ENCODE measurements at places on chromosomes 12 and 14.
A peak's percentile ranks its signal among the peaks of the same experiment; 100 is the strongest.

- no peak for DNase-seq
Observed at GRCh38 chr12:62130834-62131552, 129.2 kb upstream of the USP15 start.

DNA sequence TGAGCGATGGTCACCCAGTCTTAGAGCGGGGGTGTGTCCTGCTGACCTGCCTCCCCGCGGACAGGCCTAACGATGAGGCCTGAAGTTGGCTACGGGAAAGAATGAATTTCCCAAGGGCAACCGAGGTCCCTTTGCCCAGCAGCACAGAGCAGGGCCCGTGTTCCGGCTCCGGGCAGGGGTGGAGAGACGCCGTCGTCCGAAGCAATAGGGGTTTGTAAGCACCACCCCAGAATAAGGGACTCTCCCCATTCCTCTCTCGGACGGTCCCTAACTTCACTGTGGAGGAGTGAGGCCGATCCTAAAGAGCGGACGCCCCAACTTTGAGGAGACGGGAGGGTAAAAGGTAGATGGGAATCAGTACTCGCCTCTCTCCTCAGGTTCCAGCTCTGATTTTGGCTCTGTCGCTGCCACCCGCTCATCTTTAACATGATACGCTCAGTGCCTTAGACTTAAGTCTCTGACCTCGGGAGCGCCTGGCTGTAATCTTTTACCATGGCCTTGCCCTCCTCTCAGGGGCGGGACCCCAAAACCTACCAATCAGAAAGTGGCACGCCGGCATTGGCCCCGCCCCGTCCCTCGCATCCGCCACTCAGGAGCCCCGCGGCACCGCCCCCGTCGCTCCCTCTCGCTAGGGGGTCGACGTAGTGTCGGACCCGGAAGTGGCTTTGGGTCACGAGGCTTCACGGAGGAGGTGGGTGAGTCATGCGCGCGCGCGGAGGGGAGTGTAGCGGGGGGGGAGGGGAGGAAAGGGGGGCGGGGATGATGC, at the start of gene DDIT3:
DDIT3 (minus strand) TSS at position 462 of the 766 bp plus-strand sequence. CDS start 3,108 bp downstream, outside the sequence.
- peak; percentile 90 for DNase-seq

GRCh38 chr12:121468499-121468801, 68.5 kb downstream of the RNF34 start:
- DNase-seq: no peak

DNA sequence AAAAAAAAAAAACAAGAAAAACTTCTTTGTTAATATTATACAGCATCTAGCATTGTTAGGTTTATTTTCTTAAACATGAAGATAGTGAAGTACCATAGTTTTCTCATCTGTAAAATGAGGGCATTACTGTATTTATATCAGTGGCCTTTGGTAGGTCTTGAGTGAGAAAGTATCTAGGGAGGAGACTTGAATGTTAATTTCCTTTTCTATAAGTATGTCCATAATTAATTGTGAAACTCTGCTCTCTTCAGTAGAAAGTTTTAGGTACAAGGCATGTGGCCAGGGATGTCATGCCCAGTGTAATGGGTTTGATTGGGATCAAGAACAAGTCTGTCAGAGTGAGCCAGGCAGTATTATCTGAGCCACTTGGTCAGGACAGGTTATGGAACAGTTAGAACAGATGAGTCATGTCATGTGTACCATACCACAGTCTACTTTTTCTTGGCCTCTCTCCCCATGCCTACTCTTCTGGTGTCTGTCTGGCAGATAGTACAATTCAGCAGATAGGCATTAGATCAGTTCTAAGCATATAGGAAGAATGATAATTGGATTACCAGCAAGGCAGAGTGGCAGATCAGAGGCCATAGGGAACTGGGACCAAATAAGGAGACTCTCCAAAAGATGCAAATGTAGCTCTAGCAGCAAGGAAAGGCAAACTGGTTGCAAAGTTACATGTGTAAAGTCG, 30.4 kb downstream of the FBXO34 start:
- no peak for DNase-seq

- no peak for DNase-seq
Observed at GRCh38 chr12:116990971-116991966, 80.5 kb downstream of the FBXW8 start.

DNA sequence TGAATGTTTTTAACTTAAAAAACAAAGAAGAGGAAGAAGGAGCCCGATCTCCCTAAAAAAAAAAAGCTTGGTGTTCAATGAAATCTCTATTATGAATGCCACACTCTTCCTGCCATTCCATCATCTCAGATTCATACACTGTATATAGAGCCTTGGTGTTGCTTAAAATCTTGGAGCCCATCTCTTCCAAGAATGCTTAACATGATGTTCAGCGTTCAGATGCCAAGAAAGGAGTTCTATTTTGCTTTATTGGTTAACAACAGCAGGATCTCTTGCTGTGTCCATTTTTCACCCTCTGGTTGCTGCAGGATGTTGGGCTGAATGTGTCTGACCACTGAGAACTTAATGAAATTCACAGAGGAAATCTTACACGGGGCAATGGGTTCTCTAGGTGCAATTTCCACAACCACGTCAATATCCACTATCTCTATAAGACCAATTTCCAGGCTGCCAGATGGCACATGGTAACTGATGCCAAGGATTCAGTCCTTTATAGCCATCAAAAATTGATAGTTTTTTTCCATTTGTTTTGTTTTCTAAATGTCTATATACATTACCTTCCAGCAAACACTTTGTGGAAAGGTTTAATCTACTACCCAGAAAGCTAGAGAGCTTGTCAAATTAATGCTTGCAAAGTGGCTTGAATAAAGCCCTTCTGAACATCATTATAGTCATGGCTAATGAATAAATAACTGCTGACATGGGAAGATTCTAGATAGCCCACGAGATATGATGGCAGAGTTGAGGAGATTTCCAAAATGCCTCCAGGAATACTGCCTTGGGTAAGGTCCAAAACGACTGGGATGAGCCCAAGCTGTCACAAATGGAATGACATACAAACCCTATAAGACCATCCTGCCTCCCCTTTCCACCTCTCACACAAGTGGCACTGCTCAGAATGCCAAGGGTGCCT, 26.5 kb downstream of the RERG start:
- DNase-seq: no peak

GRCh38 chr14:61179796-61180398, 101.2 kb downstream of the TMEM30B start:
- no peak for DNase-seq

DNA sequence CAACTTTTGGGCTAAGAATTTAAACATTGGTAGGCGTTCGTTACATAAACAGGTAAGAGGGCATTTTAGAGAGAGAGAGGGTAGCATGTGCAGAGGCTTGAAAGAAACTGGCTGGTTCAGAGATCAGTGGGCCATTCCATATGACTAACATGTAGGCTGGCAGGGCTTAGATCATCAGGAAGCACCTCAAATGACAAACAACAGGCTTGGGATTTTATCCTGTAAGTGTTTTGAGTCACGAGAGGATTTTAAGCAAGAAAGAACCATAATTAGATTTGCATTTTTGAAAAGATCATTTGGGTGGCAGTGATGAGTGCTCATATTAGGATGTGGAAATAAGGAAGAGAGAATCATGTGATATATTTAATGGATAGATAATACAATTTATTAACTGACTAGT, 8.7 kb upstream of the PLEKHA5 start:
- DNase-seq: no peak

GRCh38 chr14:26401179-26401968, 196.5 kb downstream of the NOVA1 start:
- no peak for DNase-seq

DNA sequence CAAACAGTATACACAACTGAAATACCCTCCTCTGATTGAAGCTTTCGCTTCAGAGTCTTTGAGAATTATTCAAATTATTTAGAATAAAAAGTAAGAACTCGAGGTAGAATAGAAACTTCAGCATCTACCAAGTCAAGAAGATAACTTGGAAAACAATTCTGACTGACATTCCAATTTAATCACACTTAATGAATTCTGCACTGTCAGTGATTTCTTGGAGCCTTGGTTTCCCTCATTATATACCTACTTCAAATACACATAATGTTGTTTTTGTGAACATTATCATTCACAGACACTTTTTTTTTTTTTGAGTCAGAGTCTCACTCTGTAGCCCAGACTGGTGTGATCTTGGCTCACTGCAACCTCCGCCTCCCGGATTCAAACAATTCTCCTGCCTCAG, 27.9 kb downstream of the PPP2R5E start:
- no peak for DNase-seq

GRCh38 chr14:89117012-89117411, 292.6 kb downstream of the TTC8 start:
- DNase-seq: no peak

DNA sequence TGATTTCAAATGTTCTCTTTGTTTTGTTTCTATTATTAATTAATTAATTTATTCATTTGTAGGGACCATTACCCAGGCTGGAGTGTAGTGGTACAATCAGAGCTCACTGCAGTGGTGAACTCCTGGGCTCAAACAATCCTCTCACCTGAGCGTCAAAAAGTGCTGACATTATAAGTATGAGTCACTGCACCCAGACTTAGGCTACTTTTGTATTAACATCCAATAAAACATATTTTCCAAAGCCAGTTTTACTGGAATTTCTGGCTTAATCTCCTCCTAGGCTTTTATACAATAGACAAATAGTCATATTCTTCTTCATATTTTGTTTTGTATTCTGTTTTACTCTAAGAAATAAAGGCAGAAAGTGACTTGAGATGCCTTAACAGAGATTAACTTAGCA, 749.6 kb downstream of the SLC16A7 start:
- no peak for DNase-seq

DNA sequence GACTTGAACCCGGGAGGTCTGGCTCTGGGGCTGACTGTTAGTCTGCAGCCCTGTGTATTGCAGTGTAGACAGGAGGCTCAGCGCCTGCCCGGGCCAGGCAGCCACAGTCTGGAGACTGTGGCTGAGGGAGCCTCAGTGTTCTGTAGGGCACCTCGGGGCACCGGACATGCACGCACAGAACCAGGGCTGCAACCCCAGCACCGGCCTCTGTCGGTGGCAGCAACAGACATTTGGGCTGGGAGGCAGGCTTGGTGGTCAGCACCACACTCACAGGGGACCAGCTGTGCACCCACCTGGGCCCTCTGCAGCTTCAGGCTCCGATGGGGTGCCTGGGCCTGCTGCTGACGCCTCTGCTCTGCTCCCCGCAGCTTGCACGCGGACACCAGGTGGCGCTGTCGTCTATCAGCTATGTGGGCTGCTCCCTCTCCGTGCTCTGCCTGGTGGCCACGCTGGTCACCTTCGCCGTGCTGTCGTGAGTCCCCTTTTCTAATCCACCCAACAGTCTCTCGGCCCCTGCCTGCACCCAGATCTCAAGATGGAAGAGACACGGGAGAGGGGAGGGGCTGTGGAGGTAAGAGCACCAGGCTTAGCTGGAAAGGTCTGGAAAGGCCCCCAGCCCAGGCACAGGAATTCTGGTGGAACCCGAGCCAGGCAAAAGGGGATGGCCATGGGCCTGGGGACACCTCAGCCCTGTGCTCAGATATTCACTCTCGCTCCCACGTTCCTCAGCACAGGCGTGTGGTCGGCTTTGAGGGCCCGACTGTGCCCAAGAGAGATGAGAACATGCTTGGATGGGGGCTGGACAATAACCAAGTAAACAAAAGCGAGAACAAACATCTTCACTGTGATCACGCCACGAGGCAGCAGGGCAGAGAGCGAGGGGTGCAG, 151.0 kb downstream of the ADGRD1 start:
- peak; percentile 66 for DNase-seq

DNA sequence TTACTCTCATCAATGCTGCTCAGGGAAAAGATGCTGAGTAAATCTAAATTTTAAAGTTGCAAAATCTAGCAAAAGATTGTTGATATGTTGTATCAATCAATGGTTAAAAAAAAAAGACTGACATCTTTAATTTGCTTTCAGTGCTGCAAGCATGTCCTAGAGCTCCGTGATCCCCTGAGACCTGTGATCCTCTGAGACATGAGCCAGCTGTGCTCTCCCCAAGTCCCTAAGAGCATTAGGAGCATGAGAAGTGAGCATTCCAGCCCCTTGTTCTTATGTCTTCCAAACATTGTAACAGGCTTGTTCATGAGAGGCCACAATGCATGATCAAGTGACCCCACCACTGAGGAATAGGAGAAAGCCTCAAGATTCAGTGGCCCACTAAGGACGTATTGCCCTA, 116.6 kb downstream of the DAD1 start:
- DNase-seq: no peak

DNA sequence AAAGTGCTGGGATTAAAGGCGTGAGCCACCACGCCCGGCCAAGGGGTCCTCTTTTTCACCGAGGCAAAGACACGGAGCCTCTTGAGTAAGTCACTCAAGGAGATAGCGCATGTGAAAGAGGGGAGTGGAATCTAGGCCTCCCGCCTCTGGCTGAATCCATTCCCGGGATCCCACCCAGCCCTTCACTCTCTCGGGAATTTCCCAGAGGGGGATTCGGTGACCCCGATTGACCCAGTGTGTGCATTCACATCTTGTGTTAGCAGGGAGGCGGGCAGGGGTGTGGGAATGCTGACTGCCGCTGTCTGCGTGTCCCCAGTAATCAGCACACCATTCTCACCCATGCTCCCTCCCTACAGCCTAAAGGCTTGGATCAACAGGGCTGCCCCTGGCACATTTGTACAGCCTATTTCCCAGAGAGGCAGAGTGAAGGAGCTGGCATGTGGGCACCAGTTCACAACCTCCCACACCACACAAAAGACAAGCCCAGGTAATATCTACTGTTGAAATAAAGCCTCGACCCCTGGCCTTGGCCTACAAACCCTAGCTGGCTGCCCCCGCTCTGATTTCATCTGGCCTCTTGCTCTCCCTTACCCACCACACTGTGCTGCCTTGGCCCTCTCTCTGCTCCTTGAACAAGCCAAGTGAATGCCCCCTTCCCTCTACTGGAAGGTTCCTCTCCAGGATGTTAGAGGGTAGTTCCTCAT, 1.3 kb upstream of the LTBP2 start:
- no peak for DNase-seq

GRCh38 chr12:29429999-29430715, 49.2 kb upstream of the ERGIC2 start:
- no peak for DNase-seq

GRCh38 chr14:105088812-105089745, 23.8 kb upstream of the GPR132 start:
- no peak for DNase-seq

DNA sequence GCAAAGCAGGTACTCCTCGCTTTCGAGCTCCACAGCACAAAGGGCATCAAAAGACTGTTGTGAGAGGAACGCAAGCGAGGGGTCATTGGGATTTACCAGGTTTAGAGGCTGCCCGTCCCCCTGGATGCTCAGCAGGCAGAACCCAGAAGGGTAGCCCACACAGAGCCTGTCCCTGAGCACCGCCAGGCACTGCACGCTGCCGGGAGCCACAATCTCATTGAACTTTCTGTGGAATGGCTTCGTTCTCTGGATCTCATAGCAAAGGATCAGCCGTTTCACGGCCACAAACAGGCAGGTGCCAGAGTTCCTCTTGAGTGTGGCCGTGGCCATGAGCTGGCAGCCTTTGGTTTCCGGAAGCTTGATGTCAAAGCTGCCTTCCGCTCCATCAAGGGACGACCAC, 21.5 kb downstream of the AMN start:
- no peak for DNase-seq

- no peak for DNase-seq
Observed at GRCh38 chr14:99674776-99675381, 9.2 kb upstream of the CYP46A1 start.

- no peak for DNase-seq
Observed at GRCh38 chr14:89443042-89443629, 26.1 kb upstream of the FOXN3 start.

- no peak for DNase-seq
Observed at GRCh38 chr12:25692115-25693035, 139.3 kb upstream of the LMNTD1 start.

All from GM12891 (cell line).